ENCODE measurements at places on chromosomes 6 and 20.

DNA sequence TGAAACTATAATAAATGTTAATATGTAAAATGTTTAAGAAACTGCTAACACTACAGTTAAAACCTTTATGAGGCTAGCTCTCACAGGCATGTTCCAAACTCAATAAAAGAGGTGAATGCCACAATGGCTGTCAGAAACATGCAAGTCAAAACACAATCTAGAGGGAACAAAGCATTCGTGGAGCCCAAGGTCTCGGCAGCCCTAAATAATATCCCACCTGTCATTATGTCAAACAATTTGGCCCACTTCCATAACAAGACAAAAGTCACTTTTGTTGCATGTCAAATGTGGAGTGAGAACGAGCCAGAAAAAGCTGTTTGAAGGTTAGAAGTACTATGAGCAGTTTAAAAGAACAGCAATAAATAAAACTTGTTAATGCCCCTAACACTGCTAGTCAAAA is 181.9 kb downstream of the GMDS start:
- DNase-seq, result no peak

GRCh38 chr6:26215585-26216358 is 128.5 kb downstream of the HFE start:
- no peak for DNase-seq

- no peak for DNase-seq
Observed at GRCh38 chr20:9741996-9742395, 96.9 kb downstream of the PAK5 start.

- DNase-seq, result no peak
Observed at GRCh38 chr20:4880051-4880450, 121.3 kb downstream of the SLC23A2 start.

GRCh38 chr20:62741191-62741691 is 32.6 kb downstream of the NTSR1 start:
- no peak for DNase-seq

DNA sequence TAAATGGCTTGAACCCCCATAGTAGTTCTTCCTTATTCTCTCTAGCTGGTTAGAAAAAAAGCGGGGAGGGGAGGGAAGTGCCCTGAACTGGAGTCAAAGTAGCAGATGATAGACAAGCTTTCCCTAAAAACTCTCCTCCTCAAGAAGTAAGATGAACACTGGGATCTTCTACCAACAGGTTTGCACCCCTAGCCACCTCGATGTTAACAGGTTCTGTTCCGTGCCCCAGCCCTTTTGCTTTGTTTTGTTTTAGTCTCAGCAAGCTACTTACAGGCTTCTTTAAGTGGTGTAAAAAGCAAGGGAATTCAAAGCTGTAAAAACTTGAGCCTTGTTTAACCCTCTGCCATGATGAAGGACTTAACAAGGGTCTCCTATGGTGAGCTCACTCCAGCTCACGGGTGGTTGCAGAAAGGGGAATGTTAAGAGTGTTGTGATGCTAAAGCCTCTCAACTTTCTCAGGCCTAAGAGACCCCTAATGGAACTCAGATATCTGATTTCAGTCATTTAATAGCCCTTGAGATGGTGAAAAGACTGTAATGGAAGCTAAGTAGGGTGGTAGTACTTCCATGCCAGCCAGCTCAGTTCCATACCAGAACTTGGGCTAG is 106.0 kb downstream of the FOXO3 start:
- DNase-seq, result no peak

DNA sequence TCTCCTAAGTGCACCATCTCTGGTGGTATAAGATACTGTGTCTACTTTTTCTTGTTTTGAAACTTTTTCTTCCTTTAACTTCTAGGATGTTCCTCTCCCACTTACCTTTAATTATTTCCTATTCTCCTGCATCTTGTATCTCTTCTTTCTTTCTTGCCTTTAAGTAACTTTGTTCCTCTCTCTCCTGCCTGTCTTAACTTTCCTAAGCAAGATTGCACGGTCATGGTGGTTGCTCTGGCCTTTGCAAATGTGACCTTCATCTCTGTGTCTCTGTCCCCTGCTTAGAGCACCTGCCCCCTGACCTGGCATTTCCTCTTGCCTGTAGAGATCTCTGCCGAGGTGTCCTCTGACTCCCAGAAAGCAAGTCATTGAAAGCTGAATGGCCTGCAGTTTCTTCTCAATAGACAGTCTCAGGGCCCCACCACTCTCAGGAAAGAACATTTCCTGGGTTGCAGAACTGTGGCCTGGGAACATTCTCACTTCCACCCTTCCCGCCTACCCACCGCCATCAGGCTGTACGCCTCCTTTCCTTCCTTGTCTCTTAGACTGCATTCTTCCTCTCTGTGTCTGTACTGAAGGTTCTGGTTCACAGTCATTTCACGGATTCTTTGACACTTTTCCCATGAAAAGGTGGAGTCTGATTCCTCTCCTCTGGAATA is 12.8 kb downstream of the ZDHHC14 start:
- no peak for DNase-seq

DNA sequence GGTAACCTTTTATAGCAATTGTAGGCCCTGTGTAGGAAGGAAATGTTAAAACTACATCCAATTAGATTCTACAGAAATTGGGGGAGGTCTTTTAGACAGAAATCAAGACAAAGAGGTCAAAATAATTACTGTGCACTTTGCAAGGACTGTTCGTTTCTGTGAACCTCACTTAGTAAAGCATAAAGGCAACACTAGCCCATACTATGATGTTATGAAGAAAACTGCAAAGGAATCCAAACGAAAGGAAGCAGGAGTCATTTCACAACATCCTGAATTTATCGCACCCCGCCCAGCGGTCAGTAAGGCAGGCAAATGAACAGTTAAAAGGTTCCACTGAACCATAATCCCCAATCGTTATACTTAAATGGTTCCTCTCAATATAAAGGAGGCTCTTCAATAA is 429.5 kb upstream of the ARID1B start:
- no peak for DNase-seq

DNA sequence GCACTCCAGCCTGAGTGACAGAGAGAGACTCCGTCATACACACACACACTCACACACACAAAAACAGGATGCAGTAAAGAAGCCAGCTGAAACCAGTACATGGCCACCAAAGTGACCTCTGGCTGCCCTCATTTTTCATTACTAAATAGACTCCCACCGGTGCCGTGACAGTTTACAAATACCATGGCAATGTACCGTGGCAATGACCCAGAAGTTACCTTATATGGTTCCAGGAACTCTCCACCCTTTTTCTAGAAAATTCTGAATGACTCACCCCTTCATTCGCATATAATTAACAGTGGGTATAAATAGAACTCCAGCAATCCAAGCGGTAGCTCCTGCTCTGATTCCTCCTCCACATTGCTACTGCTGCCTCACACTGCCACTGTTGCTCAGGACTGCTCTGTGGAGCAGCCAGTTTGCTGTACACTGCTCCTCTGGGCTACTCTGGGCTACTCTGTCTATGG is 57.7 kb downstream of the SNX5 start:
- no peak for DNase-seq

DNA sequence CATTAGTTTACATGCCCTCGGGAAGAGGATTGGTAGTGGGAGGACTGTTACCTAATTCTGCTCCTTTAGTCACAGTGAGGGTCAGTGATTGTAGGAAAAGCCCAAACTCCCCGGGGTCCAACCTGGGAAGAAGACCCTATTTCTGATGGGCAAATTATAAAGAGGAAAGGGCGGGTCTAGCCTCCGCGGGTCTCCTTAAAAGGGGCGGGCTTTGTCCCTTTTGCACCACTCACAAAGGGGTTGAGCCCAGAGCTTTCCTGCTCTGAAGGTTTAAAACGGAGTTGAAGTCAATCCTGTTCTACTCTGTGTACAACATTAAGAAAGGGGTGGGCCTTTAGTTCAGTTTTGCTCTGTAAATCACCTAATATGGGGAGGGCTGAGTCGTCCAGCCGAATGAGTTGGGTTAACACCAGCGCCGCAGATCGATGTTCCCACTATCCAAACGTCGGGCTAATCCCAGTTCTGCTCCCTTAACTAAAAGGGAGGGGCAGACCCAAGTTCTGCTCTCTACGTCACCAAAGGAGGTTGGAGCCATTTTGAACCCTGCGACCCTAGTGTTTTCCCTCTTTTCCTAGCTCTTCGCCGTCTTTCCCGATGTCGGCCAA is 920 bp upstream of the RNF5 start:
- no peak for DNase-seq

All from activated T-cell treated with anti-CD3 and anti-CD28 coated beads for 24 hours (primary cell).